ENCODE measurements at places on chromosomes 7 and 10. TPM values are rescaled to one million over a fixed set of nuclear protein-coding genes. Genes with fewer than 3 reads are reported as not detected.

- peak; percentile 74 for DNase-seq
These were observed at the start of gene AFAP1L2 for GRCh38 chr10:114404171-114405010. TSS of gene AFAP1L2 (minus strand) at chr10:114404502. CDS start at chr10:114404455, 47 bp downstream.

GRCh38 chr10:132641401-132641800 is 103.8 kb downstream of the INPP5A start:
- DNase-seq, result no peak

DNA sequence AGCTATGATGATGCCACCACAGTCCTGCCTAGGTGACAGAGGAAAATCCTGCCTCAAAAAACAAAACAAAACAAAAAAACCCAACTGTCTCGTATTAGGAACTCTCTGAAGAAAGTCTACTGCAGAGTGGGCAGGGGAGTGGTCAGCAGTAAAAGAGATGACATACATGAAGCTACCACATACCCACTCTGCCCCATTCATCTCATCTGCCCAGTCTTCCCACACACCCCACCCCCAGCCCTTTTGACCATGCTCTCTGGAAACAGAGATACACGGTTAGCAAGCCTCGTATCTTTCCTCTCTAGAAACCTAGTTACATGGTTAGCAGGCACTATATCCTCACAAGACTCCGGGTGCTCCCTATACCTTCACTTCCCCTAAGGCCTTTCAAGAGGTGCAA is 8.3 kb downstream of the SLC37A3 start:
- DNase-seq, result no peak

DNA sequence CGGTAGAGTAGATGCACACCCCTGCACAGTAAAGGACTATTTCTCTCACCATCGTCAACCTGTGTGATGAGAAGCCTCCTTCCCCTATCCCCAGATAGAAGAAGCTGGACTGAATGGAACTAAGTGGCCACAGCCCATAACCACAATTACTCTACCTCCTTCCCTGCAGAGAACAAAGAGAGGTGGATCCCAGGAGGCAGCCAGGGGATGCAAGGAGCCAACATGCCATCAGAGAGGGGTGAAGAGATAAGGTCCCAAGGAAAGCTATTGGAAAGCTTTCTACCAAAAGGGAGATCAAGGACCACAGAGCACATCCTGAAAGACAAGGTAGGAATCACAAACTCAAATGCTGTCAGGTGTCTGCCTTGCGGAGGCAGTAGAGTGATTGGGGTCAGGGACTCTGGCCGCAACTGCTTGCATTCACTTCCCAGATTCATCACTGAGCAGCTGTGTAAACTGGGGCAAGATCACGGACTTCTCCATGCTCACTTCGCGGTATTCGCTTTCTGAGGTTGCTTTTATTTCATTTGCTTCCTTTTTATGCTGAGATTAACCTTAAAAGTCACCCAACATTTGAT is 81.6 kb upstream of the MYO3A start:
- no peak for DNase-seq

- no peak for DNase-seq
These were observed 34.7 kb downstream of the PTPN12 start for GRCh38 chr7:77571801-77572200.

GRCh38 chr10:92702301-92702916 is 12.7 kb downstream of the HHEX start:
- no peak for DNase-seq

- DNase-seq, result no peak
These were observed 7.4 kb upstream of the OPN4 start for GRCh38 chr10:86646933-86647332.

DNA sequence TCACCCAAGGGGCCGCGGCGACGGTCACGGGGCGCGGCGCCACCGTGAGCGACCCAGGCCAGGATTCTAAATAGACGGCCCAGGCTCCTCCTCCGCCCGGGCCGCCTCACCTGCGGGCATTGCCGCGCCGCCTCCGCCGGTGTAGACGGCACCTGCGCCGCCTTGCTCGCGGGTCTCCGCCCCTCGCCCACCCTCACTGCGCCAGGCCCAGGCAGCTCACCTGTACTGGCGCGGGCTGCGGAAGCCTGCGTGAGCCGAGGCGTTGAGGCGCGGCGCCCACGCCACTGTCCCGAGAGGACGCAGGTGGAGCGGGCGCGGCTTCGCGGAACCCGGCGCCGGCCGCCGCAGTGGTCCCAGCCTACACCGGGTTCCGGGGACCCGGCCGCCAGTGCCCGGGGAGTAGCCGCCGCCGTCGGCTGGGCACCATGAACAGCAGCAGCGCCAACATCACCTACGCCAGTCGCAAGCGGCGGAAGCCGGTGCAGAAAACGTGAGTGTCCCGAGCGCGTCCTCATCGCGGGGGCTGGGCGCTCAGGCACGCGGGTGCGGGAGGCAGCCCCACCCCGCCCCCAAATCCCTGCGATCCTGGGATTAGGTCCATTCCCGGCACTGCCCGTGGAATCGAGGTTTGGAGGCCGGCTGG is 509 bp downstream of the AHR start:
- DNase-seq, result peak; percentile 26

DNA sequence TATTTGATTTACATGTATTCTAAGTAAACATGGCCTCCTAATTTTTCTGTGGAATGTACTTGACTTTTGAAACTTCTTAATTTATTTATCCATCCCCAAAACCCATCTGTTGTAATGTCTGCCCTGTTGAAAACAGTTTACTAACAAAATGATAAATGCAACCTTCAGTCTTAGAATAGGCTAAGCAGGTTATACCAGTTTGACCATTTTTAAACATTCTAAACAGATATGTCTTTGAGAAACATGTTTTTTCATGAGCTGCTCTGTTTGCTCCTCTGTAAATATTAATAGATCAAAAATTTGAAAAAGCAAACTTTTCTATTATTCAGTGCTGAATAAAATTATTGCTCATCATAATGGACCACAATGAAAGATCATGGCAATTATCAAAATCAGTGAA is 33.4 kb upstream of the NRBF2 start:
- no peak for DNase-seq

DNA sequence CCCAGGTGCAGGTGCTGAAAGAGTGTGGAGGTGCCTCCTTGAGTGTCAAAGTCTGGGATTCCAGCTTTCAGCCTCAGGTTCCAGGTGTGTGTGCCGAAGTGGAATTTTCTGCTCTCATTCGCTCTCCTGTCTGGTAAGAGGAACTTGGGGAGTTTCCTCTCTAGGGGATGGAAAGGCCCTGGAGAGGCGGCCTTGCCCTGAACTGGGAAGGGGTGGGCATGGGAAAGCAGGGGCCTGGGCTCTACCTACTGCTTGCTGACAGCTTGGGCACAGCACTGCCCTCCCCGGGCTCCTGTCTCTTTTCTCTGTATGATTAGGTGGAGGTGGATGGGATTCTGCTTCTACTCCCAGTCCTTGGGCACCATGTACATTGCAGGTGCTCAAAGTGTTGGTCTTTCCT is 192.8 kb downstream of the ZNF716 start:
- DNase-seq, result no peak

GRCh38 chr7:39838326-39838725 is 111.7 kb upstream of the CDK13 start:
- DNase-seq, result no peak

- no peak for DNase-seq
These were observed 62.8 kb downstream of the EGFR start for GRCh38 chr7:55081472-55082227.

- DNase-seq, result no peak
These were observed 123.6 kb upstream of the KIF5B start for GRCh38 chr10:32179836-32180235.

DNA sequence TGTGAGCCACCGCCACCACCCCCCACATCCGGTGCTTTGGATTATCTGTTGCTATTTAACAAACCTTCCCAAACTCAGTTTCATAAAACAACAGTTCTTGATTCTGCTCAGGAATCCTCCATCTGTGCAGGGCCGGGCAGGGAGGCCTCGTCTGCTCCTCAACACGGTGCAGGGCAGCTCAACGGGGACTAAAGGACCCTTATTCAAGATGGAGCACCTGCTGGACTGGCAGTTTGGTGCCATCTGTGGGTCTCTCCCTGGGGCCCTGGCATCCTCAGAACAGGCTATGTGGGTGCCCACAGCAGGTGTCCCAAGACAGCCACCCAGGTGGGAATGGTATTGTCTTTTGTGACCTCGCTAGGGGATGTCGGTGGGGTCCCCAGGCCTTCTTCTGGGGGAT is 31.0 kb upstream of the ELFN1 start:
- no peak for DNase-seq

DNA sequence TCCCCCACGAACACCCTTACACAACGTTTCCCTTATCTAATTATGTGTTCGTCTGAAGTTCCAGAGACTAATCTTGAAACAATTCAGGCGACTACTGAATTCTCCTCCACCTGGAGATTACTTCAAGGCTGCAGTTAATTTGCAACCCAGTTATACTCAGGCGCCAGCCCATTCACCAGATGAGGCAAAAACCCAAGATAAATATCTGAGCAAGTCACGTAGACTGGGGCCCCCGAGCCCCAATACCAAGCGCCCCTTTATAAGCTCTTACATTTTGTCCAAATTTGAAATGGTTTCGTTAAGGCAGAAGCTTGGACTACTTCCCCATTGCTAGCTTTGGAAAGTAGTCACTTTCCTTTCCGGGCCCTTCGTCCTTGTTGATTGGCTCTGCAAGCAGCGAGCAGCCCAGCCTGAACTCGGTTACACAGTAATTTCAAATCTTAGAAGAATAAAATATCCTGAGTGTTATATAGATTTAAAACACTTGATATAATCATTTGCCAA is 1.2 kb downstream of the TPK1 start:
- DNase-seq, result no peak

SRRM3 gene
- 16.3 TPM for total RNA-seq

ANKRD1 gene
- not detected for total RNA-seq

CLRN3 gene
- total RNA-seq, result 0.27 TPM

DGKI gene
- total RNA-seq, result 79.2 TPM

PLXDC2 gene
- total RNA-seq, result 59.6 TPM

MRPL32 gene
- total RNA-seq, result 29.6 TPM

IL2RA gene
- total RNA-seq, result not detected

ASB15 gene
- 0.64 TPM for total RNA-seq

PCDH15 gene
- 36.2 TPM for total RNA-seq

Measured in cerebellum (tissue), 4 donors.